ENCODE measurements at places on chromosomes 4 and X.

GRCh38 chrX:83759872-83760271, 101.1 kb upstream of the CYLC1 start:
- DNase-seq = no peak

GRCh38 chrX:134537179-134537955, 77.4 kb downstream of the HPRT1 start:
- no peak for DNase-seq

DNA sequence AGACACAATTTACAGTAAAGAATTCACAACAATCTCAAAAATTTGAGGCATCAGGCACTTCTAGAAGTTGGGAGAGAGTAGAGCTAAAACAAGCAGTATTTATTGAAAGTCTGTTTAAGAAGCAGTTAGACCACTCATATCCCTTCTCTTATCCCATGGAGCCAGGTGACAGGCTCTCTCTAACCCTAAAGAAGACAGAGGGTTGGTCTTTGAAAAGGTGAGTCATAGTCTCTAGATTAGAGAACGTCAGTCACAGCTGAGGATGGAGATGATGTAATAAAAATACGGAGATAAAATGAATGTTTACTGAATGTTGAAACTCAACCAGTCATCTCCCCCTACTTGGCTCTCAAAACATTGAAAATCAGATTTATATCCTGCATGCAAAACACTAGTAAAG, 223.8 kb downstream of the CHIC2 start:
- DNase-seq = no peak

- peak; percentile 85 for DNase-seq
Measured at GRCh38 chrX:71622576-71623450, 4.5 kb upstream of the CXCR3 start.

- DNase-seq = no peak
Measured at GRCh38 chr4:25827373-25827772, 35.4 kb downstream of the SEL1L3 start.

- no peak for DNase-seq
Measured at GRCh38 chrX:110322603-110323002, 4.7 kb upstream of the AMMECR1 start.

DNA sequence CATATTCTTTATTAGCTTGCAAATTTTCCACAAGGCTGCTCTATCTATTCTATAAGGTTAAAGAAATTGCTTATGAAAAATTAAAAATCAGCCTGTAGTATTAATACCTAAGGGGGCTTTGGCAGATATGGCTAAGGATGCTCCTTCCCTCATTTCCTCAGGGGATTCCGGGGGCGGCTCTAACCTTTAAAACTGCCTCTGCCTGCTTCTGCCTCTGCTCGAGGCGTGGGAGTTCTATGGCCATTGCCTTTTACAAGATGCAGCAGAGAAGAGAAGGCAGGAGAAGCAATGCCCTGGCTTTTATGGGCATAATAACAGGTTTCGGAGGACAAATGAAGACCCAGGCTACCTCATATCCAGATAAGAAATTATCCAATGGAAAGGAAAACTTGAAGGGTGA, 8.6 kb upstream of the CDKN2AIP start:
- no peak for DNase-seq

DNA sequence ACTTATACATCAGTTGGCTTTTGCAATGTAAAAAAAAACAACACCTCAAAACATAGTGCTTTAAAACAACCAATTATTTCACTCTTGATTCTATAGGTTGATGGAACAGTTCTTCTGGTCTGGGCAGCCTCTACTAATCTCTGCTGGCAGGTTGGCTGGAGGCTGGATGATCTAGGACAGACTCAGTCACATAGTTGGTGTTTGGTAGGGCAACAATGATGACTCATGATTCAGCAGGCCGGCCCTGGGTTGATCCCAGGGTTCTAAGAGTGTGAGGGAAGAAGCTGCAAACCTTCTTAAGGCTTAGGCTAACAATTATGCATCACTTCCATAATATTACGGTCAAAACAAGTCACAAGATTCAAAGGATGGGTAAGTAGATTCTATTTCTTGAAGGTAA, 558.2 kb downstream of the ZNF674 start:
- DNase-seq = no peak

DNA sequence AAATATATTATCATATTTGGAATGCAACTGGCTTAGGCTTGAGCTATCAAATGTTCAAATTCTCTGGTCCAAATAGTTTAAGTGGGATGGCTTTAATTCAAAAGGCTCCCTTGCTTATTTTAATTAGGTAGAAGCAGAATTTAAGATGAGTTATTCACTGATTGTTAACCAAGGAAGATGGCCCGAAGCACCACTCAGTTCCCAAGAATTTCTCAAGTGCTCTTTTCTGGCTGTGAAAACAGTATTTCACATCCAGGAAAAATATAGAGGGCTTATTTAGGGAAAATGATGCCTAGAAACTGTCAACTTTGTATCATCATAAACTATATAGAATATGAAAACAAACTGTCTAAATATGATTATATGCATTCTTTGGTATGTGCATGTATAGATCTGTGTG, 246.5 kb upstream of the SFRP2 start:
- DNase-seq = no peak

DNA sequence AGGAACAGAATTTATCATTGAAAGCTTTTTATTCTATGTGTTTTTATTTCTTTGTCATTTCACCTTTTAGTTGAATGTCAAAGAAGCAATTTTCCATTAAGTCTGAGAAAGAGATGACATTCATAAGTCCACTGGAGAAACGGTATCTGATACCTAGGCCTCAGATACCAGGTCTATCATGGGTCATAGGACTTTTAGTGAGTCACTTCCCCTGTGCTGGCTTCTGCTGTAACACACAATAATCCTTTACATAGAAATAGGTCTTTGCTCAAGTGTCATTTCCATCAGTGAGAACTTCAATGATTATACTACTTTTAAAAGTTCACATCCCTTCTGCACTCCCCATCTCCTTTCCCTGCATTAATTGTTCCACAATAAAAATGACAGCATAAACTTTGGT, 125.5 kb upstream of the ARMCX2 start:
- DNase-seq = no peak

- DNase-seq = peak; percentile 65
Measured at GRCh38 chrX:19886883-19887531, 393 bp downstream of the SH3KBP1 start.

DNA sequence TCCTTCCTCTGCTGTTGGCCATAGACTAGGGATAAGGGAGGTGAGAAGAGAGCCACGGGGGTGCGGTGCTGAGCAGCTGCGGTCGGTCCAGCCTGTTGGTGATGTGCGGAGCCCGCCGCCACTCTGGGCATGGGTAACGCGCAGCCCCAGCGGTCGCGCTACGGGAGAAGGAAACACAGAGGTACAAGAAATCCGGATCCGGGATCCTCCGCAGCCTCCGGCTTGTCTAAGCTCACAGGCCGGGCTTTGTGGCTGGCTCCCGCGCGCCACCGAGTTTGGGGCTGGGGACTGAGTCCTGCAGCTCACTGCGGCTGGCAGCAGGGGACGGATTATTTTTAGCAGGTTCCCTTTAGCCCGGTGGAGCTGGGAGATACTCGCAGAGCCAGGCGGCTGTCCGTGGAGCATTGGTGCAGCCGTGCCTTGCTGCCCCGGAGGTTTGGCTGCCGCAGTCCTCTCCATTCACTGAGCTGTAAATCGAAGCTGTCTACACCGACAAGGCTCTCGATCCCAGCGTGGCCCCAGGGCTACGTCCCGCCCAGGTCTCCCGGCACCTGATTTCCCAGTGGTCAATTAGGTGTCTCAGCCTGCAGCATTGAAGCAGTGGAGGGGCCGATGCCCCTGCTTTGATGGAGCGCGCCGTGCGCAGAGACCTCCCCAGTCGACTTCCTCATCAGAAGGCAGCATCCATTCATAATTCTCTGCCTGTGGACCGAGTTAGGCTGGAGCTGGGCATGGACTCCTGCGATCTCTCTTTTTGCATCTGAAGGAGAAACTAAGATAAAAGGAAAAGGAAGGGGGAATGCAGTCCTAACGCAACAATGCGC, 81.9 kb upstream of the SCML1 start:
- DNase-seq = no peak

GRCh38 chr4:2793586-2794485, 951 bp downstream of the SH3BP2 start:
- peak; percentile 83 for DNase-seq

GRCh38 chrX:10022580-10023245, 55.6 kb downstream of the CLDN34 start:
- DNase-seq = no peak

GRCh38 chrX:155247497-155247896, 16.8 kb downstream of the RAB39B start:
- DNase-seq = no peak

DNA sequence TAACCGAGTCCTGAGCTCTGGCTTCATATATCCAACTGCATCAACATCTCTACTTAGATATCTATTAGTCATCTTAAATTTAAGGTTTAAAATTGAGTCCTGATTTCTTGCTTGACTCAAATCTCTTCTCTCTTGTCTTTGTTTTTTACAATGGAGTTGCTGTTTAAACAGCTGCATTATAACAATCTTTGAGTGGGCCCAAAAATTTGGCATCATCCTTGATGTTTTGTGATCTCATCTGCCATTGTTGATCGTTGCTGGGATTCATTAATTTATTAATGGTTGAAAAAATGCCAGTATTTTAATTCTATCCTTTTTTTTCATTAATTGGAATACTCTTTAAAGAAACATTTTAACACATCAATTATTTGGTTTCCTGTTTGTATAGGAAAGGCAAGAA, 82.2 kb downstream of the STIM2 start:
- DNase-seq = no peak

DNA sequence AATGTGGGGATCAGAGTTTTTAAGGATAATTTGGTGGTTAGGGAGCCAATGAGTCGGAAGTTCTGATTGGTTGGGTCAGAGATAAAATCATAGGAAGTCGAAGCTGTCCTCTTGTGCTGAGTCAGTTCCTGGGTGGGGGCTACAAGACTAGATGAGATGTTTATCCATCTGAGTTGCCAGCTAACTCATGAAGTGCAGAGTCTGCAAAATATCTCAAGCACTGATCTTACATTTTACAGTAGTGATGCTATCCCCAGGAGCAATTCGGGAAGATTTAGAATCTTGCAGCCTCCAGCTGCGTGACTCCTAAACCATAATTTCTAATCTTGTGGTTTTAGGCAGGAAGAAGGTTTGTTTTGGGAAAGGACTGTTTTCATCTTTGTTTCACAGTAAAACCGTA, 565.8 kb upstream of the SPANXN1 start:
- no peak for DNase-seq

DNA sequence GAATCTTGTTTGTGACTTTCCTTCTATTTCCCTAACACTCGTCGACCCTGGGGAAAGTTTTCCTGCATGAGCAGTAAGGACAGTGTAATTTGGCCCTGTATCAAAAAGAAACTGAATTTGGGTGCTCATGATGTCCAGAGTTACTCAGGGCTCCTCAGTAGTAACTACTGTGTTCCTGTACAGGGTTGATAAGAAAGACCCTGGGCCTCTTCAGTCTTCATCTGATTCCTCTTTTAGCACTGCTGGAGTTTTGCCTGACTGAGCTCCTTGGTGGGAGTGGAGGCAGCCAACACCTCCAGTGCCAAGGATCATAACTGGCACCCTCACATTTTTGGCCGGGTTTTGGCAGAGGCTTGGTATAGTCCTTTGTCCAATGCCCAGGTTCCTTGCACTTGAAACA, 7.1 kb upstream of the AREG start:
- no peak for DNase-seq

- no peak for DNase-seq
Measured at GRCh38 chrX:153933748-153934147, 1.1 kb downstream of the NAA10 start.

DNA sequence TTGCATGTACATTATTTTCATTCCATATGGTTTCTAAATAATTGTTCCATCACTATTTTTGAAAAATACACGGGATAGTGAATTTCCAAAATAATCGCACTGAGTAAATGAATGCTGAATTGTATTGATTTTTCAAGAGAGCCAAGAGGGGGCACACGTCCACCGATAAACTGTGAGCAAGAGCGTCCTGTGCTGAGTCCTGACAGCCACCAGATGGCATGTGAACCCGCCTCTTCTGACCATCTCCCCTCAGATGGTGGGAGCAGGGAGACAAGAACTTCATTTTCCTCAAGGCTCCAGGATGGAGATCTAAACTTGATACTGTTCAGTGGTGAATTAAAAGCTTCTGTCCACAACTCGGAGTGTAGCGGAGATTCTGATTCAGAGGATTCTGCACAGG, 30.6 kb upstream of the IL9R start:
- no peak for DNase-seq

- DNase-seq = no peak
Measured at GRCh38 chr4:170675568-170676262, 586.0 kb upstream of the AADAT start.

DNA sequence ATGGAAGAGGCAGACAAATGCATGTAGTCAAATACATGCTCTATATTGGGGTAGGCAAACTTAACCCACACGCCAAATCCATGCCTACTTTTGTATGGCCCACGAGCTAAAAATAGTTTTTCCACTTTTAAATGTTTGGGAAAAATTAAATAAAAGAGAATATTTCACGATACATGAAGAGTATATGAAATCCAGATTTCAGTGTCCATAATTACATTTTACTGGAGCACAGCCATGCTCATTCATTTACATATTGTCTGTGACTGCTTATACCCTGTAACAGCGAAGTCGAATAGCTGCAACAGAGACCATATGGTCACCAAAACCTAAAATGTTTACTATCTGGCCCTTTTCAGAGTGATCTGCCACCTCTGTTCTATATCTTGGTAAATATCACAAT, 257.4 kb upstream of the NOCT start:
- DNase-seq = no peak

GRCh38 chr4:179398414-179398813, 1956.2 kb upstream of the AGA start:
- DNase-seq = no peak

DNA sequence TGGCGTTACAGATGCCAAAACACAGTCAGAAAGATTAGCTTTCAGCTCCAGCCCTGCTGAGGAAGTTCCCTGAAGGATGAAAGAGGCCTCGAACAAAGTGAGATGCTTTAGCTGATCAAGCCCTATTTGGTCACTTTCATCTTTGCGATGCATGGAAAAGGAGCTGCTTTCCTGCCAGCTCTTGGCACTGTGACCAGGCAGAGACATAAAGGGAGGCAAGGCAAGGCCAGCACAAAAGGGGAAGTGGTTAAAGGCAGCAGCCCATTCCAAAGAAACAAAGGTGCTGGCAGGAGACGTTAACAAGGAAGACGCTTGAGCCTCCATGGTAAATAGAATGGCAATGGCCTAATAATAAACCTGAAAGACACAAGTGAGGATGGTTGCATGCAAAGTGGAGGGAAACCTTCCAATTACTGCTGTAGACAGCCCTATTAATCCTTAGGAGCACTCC, 617.1 kb upstream of the INTU start:
- DNase-seq = no peak

All from Right ventricle myocardium inferior (tissue), 1 donor.